ENCODE measurements at places on chromosomes 11 and 22. TPM values are rescaled to one million over a fixed set of nuclear protein-coding genes. Genes with fewer than 3 reads are reported as not detected.

- no peak for DNase-seq
Observed at GRCh38 chr11:121249039-121249663, 43.4 kb upstream of the SC5D start.

CDC45 gene
- 4.1 TPM for total RNA-seq

DNA sequence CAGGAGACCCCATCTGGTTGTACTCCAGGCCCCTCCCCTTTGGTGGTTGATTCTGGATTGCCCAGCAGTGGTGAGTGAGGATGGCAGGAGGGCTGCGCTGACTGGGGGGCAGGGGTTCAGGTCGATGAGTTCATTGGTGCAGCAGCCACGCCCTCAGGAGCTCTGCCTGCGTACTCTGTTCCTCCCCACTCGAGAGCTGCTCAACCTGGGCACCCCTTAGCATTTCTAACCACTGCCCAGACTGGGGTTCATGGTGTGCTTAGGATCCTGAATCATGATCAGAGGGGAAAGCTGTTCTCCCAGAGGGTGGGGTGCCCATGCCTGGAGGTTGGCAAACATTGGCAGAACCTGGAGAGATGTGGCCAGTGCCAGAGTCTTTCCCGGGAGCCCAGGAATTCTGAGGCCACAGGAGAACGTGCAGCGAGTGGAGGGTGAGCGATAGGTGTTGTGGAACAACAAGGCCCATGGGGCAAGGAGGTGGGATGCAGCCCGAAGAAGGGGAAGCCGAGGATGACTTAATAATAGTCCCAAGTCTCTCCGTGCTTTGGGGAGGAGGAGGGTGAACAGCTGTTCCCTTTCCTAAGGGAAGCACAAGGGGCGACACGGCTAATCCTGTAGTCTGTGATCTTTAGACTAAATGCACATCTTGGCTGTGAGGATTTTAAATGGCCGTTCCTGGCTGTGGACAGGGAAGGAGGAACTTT lies 75.5 kb downstream of the SCN3B start:
- no peak for DNase-seq

ELMOD1 gene
- total RNA-seq = not detected

- DNase-seq = no peak
Observed at GRCh38 chr11:1050581-1051355, 14.2 kb upstream of the MUC6 start.

MPZL3 gene
- total RNA-seq = 23.0 TPM

TUB gene
- total RNA-seq = 2.0 TPM

DNA sequence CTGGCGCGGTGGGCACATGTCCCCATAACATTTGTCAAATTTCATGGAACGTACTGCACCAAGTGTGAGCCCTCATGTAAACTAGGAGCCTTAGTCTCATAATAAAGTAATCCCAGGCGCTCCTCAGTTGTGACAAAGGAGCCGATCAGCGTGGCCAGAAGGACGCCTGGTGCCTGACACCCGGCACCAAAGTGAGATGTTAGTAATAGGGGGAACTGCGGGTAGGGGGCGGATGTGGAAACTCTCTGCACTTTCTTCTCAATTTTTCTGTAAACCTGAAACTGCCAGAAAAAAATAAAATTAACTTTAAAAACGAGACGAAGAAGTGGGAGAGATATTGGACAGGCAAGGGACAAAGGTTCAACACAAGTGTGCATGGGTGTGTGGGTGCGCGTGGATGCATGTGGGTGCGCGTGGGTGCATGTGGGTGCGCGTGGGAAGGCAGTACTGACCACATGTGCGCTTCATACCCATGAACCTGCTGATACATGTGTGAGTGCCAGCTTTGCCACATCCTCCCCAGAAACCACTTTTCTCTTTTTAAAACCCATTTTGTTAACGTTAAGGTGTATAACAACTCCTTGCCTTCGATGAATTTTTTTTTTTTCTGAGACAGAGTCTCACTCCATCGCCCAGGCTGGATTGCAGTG lies 55.4 kb upstream of the LINC01488 start:
- DNase-seq = no peak

- no peak for DNase-seq
Observed at GRCh38 chr11:106988151-106989077, 29.9 kb downstream of the GUCY1A2 start.

KCNJ1 gene
- total RNA-seq = under 0.01 TPM

UBQLNL gene
- not detected for total RNA-seq

GRCh38 chr22:17672417-17672991 lies 33.9 kb downstream of the BCL2L13 start:
- no peak for DNase-seq

SCUBE1 gene
- total RNA-seq = 2.2 TPM

DNA sequence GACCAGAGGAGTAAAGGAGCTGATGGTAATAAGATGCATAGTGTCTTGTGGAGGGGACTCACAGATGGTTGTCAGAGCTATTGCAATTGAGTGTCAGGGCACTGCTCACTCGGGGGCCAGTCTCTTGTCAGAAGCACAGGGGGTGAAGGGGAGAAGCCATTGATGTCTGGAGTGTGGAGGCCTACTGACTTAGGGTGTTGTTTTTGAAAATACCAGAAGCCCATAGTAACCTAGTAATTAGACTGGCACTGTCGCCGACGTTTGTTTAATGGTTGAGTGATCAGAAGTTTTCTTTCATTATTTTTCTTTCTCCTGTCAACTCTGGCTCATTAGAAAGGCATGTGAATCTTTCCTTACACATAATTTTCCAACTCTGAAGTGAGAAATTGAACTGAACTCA lies 151.6 kb upstream of the TENM4 start:
- no peak for DNase-seq

GRCh38 chr11:79100093-79100910 lies 340.5 kb downstream of the TENM4 start:
- no peak for DNase-seq

GRCh38 chr22:29143941-29144785 lies 61.5 kb upstream of the EMID1 start:
- no peak for DNase-seq

PDGFD gene
- 1.6 TPM for total RNA-seq

GRCh38 chr22:36104435-36104834 lies 56.1 kb downstream of the APOL3 start:
- no peak for DNase-seq

- DNase-seq = no peak
Observed at GRCh38 chr11:31366795-31367194, 2.7 kb downstream of the DCDC1 start.

- no peak for DNase-seq
Observed at GRCh38 chr11:10641177-10641911, 52.2 kb downstream of the IRAG1 start.

GRCh38 chr22:23093051-23093788 lies 22.9 kb downstream of the GNAZ start:
- DNase-seq = no peak

GRCh38 chr11:77401486-77402217 lies 72.2 kb downstream of the PAK1 start:
- no peak for DNase-seq

TNNT3 gene
- total RNA-seq = 1.6 TPM

DNA sequence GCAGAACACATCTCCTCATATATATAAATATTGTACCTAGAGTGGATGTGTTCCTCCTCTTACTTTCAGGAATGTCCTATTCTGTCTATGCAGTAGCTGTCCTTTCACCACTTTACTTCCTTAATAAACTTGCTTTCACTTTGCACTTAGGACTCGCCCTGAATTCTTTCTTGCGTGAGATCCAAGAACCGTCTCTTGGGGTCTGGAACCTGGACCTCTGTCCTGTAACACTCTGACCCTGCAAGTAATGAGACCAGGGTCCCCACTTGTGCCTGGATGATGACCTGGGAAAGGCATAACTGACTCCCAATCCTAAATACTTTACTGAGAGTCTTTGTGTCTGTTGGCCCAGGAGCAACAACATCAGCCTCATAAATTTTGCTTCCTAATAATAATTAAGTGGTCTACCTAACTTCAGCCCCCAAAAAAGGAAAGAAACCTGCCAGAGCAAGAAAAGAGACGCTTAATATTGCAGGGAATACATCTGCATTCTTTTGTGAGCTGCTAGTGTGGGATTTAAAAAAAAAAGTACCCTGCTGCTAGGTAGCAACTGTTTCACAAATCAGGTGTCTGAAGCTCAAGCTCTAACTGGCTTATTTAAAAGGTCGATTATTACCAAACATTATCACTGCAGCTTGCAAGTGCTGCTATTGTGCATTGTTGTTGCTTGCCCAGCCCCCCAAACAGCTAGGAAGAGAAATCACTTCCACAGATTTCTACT lies 69.3 kb downstream of the FAM168A start:
- DNase-seq = no peak

SCN3B gene
- total RNA-seq = 3.4 TPM

DNA sequence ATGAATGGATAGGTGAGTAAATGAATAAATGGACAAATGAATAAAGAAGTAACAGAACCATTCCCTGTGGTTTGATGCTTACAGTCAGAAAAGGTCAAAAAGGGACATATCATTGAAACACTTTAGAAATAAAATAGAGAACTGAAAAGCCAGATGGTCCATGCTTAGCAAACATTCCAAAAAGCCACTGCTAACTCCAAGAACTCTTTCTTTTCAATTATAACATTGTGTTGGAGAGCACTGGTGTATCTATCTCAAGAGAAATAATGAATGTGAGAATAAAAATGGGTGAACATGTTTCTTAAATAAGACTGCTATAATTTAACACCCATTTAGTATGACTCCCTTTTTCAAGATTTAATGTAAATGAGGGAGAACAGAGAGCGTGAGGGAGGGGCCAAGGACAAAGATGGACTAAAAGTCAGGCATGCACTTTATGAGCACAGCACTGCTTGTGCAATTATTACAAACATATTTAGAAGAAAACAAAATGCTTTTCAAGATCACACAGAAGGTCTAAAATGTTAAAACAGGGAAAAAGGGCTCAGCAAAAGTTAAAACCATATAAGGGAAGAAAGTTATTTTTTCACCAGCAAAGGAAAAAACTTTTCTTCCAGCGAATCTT lies 224.3 kb upstream of the PITPNB start:
- DNase-seq = no peak

DNA sequence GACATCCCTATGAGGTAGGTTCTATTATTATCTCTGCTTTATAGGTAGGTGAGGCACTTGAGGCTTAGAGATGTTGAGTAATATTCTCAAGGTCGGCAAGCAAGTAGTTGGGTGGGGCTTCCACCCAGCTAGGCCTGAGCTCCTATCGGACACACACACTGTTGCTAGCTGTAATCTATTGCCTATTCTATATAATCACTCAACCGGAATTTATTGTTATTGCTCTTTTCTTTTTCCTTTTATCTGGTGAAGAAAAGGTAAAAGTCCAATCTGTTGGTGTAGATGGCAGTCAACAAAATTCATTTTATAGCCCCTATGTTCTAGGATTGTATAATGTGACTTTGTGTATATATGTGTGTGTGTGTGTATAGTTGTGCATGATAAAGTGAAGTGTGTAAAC lies 3.4 kb downstream of the OR9Q2 start:
- DNase-seq = no peak

- DNase-seq = no peak
Observed at GRCh38 chr11:33471541-33471940, 214.4 kb downstream of the HIPK3 start.

F2 gene
- 0.19 TPM for total RNA-seq

- no peak for DNase-seq
Observed at GRCh38 chr22:44482776-44483175, 15.3 kb downstream of the RTL6 start.

SCGB1D2 gene
- total RNA-seq = not detected

DNA sequence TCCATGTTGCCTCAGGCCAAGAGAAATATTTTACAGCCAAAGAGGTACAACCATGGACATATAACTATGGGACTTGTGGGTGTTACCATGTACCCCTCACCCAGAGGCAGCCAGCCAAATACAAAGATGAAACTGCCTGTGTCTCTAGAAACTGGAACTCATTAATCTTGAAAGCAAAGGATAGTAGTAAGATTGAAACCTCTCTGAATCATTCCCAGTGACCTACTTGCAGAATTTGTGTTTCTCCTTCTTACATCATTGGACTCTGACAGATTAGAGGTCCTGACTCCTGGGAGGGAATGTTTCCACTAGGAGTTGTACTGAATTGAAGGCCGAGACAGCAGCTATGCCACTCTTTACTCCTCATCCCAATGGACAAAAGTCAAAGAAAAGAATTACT lies 257.4 kb upstream of the UBASH3B start:
- no peak for DNase-seq

DNA sequence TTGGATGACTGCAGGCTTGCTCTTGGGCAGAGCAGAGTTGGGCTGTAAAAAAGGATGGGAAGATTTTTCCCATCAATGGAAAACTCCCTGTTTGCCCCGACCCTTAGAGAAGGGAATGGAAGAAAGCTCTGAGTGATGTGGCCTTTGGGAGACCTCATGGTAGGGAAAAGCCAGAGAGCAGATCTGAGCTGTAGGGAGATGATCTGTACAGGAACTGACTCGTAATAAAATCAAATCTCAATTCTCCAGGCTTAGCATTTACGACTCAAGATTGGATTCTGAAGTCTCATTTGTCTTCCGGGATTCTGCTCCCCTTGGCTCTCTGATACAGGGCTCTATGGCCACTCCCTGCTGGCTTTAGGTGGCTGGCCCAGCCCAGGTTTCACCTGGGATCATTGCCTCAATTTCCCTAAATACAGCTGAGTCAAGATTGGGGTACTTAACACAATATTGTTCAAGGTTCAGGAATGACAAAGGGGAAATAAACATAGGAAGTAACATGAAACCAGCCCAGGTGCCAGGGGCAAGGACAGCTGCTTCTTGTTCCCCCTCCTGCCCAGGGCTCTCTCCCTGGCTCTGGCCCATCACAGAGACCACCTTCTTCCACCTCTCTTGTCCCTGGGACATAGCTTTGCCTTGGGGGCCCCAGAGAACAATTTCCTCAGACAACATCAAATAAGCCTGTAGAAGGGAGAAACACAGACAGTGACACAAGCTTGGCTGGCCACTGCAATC lies 38.4 kb upstream of the THY1 start:
- DNase-seq = no peak

- DNase-seq = no peak
Observed at GRCh38 chr22:37472418-37473006, 13.7 kb downstream of the MFNG start.

OR56A1 gene
- total RNA-seq = not detected

- no peak for DNase-seq
Observed at GRCh38 chr11:100800202-100800601, 113.1 kb downstream of the ARHGAP42 start.

DNA sequence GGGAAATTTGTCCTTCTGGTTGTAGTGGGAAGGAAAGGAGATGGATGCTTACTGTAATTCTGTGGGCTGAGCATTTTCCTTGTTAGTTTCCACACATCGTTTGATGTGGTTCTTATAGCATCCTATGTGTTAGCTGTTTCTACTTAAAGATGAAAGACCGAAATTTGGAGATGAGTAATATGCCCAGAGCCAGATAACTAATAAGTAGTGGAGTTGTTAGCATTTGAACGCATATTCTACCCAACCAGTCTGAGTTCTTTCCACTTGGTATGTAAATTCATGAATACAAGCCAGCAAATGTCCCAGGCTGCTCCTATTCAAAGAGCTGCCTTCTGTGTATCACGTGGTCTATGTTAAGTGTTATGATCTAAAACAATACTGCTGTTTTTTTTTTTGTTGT lies 14.6 kb downstream of the SPECC1L start:
- no peak for DNase-seq

GRCh38 chr11:99781074-99781473 lies 760.3 kb downstream of the CNTN5 start:
- no peak for DNase-seq

SYT9 gene
- total RNA-seq = not detected

Data from esophagus squamous epithelium (tissue), 5 donors.